NAMALWA (cell line): ENCODE measurements at places on chromosomes 2 and 18.

DNA sequence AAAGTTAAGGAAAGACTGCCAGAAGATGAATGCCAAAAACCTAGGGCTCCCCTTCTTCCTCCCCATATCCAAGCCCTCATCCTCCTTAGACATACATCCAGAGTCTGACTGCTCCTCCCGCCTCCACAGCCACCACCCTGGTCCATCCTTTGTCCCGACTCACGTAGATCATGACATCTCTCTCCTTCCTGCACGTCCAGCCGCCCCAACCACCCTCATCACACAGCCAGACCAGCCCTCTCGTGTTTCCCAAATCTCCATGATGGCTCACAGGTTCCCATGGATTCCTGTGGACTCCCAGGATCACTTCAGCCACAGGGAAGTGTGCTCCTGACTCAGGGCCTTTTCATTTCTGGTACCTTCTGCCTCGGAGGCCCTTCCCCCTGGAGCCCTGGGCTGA is 47.8 kb upstream of the CAB39 start:
- DNase-seq, result no peak

- no peak for DNase-seq
These were observed 311.3 kb downstream of the ARHGAP15 start for GRCh38 chr2:143440411-143441012.

GRCh38 chr18:50051288-50051687 is 143.7 kb downstream of the MYO5B start:
- no peak for DNase-seq

- no peak for DNase-seq
These were observed 37.5 kb downstream of the FASTKD2 start for GRCh38 chr2:206802654-206803514.

DNA sequence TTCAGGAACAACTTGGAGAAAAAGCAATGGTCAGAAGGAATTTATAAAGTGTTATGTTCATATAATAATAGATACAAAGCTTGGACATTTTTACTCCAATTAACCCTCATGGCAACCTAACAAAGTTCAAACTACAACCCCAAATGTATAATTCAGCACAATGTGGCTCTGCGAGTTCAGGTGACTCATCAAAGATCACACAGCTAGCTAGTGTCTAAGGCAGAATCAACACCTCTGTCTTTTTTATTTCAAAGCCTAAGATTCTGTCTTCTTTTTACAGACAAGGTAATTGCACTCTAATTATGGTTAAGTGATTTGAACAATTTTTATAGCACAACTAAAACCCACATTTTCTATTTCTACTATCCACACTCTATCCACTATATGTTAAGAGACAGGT is 90.5 kb downstream of the CHST9 start:
- DNase-seq, result no peak

DNA sequence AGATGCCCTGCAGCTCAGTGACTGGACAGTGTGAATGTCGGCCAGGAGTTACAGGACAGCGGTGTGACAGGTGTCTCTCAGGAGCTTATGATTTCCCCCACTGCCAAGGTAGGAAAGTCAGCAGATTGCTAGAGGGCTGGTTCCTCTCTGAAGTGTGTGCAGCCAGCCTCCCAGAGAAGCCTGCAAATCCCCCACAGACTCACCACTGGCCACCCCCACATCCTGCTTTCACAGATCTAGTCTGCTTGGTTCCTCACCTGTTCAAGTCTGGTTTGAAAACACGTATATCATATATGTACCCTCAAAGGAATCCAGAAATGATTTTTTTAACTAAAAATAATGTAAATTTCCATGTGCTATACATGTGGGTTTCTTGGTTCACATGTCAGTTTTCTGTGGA is 121.1 kb downstream of the LAMA3 start:
- DNase-seq, result no peak

- DNase-seq, result no peak
These were observed 7.5 kb downstream of the DPYSL5 start for GRCh38 chr2:26855466-26855865.

GRCh38 chr2:212626371-212626918 is 87.8 kb upstream of the ERBB4 start:
- no peak for DNase-seq

GRCh38 chr2:102366406-102367112 is 11.0 kb downstream of the IL18R1 start:
- DNase-seq, result no peak

DNA sequence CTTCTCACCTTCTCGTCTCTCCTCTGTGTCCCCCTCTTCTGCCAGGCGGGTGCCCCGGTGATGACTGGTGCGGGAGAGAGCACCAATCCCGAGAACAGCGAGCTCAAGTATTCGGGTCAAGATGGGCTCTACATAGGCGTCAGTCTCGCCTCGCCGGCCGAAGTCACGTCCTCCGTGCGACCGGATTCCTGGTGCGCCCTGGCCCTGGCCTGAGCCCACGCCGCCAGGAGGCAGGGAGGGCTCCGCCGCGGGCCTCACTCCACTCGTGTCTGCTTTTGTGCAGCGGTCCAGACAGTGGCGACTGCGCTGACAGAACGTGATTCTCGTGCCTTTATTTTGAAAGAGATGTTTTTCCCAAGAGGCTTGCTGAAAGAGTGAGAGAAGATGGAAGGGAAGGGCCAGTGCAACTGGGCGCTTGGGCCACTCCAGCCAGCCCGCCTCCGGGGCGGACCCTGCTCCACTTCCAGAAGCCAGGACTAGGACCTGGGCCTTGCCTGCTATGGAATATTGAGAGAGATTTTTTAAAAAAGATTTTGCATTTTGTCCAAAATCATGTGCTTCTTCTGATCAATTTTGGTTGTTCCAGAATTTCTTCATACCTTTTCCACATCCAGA is 31.3 kb downstream of the GATA6 start:
- DNase-seq, result no peak

DNA sequence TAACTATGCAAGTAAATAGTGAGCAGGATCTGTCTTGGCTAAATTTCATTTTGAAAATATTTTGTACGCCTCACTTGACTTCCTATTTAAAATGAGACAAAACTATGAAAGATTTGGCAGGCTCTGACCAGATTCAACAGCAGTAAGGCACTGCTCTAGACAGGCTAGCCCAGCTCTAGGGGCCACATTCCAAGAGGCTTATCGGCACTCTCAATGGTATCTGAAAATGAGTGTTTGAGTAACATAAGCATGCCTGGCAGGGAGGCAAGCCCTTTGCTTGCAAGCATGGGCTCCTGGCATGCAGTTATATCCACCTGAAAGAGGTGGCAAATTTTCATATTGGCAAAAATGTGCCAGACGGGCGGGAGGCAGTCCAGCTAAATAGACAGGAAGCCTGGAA is 10.5 kb downstream of the CAPN13 start:
- DNase-seq, result no peak
